Activated naive CD4-positive, alpha-beta T cell (primary cell): ENCODE measurements at places on chromosomes 12 and 14.

- no peak for DNase-seq
Measured at GRCh38 chr12:115464111-115464581, 780.2 kb upstream of the TBX3 start.

DNA sequence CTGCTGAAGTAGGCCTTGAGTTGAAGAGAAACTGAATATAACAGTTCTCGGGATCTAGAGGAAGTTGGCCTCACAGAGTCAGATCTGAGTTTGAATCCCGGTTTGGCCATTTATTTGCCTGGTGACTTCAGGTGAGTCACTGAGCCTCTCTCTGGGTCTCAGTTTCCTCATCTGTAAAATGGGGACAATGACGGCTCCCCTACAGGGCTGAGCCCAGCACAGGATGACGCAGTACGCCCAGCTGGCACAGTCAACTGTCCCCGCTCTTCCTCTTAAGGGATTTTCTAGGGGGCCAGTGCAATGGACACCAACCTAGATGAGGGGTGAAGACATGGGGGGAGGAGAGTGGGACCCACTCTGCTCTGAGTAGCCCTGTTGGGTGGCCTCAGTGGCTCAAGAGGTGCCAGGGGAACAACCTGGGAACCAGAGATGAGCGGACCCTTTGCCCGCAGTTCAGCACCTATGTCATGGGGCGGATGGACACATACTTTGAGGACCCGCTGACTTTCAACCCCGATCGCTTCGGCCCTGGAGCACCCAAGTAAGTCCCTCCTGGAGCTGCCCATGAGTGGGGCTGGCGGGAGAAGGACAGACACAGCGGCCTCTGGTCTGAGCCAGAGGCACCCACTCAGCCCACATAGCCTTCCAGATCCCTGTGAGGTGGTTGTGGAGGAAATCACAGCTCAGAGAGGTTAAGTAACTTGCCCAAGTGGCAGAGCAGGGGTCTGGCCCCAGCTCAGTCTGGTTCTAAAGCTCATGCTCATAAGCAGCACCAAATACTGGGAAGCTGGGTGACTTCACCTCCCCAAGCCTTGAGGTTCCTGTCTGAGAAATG lies 41.1 kb downstream of the CYP46A1 start:
- DNase-seq, result no peak

DNA sequence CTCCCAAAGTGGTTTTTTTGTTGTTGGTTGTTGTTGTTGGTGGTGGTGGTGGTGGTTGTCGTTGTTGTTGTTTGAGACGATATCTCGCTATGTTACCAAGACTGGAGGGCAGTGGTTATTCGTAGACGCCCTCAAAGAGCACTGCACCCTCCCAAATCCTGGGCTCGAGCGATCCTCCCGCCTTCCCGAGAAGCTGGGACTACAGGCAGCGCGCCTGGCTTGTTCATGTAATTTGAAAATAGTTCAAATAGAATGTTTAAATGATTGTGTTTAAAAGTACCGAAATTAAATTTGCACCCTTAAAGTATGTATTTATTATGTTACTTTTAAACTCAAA lies 439 bp upstream of the ANAPC5 start:
- no peak for DNase-seq

DNA sequence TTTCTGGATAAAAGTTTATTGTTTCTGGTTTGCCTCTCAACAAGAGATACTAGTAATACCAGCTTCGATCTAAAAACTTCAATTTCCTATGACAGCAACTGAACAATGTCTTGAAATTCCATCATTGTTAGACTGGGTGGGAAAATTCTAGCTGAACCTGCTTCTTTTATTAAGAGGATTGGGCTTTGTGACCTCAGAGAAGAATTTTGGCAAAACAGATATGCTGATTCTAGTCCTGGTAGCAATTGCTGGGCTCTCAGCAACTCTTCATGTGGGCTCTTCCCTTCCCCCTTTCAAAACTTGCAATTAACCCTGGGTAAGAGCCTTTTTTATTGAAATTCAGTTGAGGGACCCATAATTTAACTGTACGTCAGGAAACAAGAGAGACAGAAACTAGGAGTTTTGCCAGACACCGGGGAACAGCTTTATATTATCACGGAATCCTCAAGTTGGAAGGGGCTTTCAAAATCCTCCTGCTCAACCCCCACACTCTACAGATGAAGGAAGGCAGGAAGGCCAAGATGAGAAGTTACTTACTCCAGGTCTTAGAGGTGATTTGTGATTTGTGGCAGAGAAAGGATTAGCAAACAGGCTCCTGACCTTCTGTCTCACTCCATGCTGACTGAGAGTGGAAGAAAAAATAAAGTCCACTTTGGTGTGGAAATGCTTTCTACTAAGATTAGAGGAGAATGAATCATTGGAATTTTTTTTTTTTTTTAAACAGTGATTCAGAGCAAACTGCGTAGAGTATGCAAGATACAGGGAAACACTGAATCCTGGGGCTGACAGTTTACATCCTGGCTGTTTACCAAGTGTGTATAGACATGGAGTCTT lies 239.0 kb upstream of the ATP2B1 start:
- no peak for DNase-seq

- DNase-seq, result no peak
Measured at GRCh38 chr14:29893989-29894388, 33.7 kb downstream of the PRKD1 start.

- DNase-seq, result no peak
Measured at GRCh38 chr14:38710881-38711280, 392.2 kb downstream of the SEC23A start.

DNA sequence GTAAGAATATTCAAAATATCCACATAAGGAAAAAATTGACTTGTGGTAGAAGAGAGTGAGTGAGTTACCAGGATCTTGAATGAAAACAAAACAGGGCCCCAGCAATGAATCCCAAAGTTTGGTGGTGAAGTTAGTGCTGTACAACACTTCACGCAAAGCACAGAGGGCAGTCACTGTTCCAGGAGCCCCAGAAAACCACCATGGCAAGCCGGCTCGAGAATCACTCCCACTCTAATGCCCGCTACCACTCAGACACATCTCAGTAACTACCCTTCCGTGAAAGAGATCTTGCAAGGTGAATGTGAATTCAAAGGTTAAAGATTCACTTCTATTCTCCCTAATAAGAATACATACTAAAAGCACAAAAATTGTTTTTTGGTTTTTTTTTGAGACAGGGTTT lies 30.1 kb downstream of the CLIP1 start:
- no peak for DNase-seq

DNA sequence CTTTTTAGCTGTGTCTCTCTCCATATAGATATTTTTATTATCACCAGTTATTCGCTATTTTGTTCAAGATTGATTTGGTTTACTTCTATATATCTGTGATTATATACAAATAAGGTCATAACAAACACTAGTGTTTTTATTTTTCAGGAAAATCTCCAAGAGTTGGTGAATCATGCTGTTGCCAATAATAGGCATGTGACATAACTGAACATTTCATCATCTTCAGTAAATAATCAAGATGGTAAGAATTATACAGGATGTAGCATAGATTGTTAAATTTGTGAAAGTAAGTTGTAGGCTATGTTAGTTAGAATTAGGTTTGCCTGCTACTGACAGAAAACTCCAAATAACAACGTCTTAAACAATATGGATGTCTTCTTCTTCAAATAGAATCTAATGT lies 240.9 kb upstream of the PDE3A start:
- no peak for DNase-seq

GRCh38 chr12:50401500-50402081 lies 906 bp downstream of the LARP4 start:
- no peak for DNase-seq

DNA sequence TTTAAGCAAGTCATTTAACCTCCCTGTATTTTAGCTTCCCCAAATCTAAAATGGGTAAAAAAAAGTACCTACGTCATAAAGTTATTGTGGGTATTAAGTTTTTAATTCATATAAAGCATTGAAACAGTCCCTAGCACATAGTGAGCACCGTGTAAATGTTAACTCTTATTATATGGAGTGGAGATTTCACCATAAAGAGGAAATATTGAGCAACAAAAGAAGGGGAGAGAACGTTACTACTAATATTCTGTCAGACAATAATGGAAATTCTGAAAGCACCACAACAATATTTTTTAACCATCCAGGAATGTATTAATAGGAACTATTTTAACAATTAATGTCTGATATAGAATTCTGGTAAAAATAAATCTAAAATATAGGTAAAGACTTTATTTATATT lies 7.8 kb upstream of the CD163L1 start:
- no peak for DNase-seq

- no peak for DNase-seq
Measured at GRCh38 chr12:238116-238515, 24.2 kb upstream of the SLC6A12 start.
